ENCODE measurements at places on chromosomes 1 and 21.

GRCh38 chr1:182259968-182260367 is 131.6 kb downstream of the GLUL start:
- no peak for DNase-seq

DNA sequence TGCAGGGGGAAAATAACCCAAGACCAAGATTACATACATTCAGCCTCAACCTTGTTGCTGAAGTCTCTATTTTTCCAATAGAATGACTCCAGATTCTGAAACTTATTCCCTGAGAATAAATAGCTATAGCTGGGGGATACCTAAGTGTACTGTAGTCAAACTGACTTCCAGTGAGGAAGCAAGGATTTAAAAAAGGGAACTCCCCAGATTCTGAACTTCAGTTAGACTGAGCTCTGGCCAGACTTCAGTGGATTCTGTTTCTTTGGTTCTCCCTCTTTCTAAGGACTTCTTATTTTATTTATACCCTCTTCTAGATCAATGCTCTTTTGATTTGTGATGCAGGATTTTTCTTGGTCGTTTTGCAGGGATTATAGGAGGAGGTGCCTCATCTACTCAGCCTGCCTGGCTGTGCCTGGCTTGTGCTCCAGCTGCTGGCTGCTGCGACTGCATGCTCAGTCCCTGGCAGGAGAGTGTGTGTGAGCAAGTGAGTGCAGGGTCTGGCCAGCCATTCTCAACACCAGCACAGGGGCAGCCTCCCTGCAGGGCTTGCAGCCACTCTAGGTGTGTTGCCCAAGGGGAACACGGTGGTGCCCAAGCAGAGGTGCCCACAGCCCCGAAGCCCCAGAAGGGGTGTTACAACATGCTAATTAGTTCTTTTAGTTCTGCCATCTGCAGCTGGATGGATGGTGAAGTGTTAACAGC is 43.0 kb downstream of the SPATA17 start:
- no peak for DNase-seq

GRCh38 chr1:201703621-201704438 is 125.1 kb upstream of the IPO9 start:
- peak; percentile 60 for DNase-seq

- DNase-seq, result no peak
Measured at GRCh38 chr1:21264898-21265297, 25.4 kb downstream of the ECE1 start.

DNA sequence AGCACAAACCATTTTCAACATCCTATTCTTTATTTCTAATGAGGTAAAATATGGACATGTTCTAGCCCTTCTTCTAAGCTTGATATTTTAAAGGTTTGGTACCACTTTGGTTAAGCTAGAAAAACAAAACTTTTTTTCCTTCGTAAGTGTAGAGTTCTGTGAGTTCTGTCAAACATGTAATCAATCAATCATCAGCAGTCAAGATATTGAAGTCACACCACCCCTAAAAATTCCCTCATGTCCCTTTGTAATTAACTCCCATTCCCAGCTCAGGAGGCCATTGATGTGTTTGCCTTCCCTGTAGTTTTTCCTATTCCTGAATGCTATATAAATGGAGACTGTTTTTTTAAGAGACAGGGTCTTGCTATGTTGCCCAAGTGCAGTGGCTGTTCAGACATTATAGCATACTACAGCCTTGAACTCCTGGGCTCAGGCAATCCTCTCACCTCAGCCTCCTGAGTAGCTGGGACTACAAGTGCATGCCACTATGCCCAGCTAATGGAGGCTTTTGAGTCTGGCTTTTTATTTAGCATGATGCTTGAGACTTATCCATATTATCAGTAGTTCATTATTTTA is 23.0 kb downstream of the IVNS1ABP start:
- no peak for DNase-seq

GRCh38 chr1:150397392-150398032 is 33.6 kb downstream of the RPRD2 start:
- DNase-seq, result no peak

DNA sequence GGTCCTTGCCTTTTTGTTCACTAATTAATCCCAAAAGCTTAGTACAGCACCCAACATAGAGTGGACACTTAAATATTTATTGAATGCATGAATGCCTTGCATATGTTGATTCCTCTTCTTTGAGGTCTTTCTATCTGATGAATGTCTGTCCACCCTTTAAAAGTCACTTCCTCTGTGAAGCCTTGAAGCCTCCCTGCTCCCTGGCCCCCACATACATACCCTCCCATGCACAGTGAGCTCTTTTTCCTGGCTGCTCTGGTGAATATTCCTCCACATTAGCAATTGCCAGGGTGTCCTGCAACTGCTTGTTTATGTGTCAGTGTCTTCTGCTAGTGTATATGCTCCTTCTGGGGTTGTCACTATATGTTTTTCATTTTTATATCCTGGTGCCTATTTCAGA is 8.2 kb upstream of the FAM78B start:
- no peak for DNase-seq

DNA sequence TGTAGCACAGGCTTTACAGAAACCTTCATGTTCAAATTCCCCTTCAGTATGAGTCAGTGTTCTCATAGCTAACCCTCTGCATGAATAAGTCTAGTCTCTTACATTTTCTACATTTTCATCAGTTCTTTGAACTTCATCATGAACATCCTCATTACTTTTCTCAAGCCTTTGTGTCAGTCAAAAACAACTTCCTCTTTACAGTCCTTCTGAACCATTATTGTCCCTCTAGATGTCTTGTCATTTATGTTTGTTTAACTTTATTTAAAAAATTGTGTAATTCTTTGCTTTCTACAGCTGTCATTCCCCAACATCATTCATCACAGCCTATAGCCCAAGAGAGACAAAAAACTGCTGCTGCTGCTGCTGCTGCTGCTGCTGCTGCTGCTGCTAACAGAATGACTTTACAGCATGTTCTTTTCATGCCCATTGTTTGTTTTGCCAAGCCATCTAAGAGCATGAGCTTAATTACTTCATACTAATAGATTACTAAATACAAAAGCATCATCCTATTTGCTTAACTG is 133.1 kb downstream of the LRRC40 start:
- DNase-seq, result no peak

GRCh38 chr1:231419147-231419546 is 2.9 kb downstream of the EGLN1 start:
- no peak for DNase-seq

DNA sequence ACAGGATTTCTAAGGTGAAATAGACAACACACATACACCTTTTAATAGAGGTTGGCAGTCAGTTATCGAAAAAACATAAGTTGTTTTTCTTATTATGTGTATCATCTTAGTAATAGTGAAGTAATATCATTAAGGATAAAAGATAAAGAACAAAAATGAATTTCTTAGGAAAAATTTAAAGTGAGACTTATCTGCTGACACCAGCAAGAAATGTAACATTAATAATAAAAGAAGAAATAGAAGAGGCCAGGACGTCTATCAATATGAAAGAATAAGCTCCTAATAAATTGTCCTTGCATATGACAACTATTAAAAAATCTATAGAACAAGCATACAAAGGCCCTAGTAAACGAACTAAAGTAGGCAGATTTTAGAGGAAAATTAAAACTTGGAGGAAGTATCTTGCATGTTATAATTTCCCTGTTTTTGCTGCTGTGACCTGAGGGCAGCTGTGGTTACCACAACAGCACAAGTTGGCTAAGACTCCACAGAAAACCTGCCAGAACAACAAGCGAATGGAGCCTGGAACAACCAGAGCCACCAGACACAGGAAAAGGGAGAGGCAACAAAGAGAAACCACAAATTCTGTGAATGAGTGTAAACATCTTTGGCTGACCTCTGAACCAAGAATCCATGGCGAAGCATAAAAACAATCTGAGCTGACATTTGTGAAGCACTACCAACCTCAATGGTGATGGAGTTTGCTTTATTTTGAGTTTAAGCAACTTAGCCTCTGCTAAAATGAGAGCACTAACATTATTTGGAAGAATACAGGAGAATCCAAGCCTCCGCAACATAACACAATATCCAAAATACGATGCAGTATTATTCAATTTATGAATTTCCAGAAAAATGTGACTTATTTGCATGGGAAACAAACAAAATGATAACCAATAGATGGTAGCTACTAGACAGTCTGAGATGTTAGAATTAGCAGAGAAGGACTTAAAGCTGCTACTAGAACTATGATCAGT is 207.5 kb downstream of the KCNT2 start:
- DNase-seq, result no peak

DNA sequence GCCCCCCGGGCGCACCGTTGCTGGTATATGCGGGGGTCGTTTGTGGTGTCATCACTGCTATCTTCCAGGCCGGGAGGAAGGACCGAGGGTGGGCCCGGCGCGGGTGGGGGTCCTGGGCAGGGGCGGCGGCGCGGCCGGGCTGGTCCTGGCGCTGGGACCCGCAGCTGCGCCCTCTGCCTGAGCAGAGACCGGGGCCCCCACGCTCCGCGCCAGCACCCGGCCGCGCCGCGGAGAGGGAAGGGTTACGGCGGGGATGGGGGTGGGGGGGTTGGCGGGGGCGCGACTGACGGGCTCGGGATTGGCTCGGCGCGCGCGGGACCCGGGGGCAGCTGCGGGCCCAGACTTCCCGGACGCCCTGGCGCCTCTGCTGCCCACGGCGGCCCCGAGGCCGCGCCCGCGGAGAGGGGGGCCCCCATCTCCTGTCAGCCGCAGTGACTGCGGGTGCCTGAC is 13.8 kb upstream of the SAMD11 start:
- DNase-seq, result no peak

- no peak for DNase-seq
Measured at GRCh38 chr1:12434174-12434573, 183.8 kb downstream of the DHRS3 start.

DNA sequence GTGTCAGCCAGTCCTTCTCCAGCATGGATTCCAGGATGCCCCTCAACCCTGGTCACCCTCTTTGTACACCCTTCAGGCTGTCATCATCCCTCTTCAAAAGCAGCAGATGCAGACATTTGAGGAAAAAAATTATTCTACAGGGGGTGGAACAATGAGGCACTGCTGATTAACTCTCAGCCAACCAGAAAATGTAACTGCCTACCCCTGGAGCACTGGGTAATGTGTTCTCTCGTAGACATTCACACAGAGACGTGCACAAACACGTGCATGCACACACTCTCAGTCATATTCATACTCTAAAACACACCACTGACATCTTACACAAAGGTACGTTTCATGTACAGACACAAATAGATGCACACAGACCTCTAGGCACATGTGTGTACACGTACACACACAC is 175.4 kb downstream of the TRABD2B start:
- no peak for DNase-seq

GRCh38 chr1:17606826-17607440 is 67.4 kb downstream of the ARHGEF10L start:
- DNase-seq, result peak; percentile 10

- DNase-seq, result no peak
Measured at GRCh38 chr1:61089741-61090140, 7.4 kb downstream of the NFIA start.

GRCh38 chr1:173276922-173277800 is 70.0 kb upstream of the TNFSF4 start:
- DNase-seq, result no peak

GRCh38 chr1:112983537-112984131 is 27.6 kb upstream of the SLC16A1 start:
- no peak for DNase-seq

GRCh38 chr1:90393025-90393424 is 324.1 kb downstream of the BARHL2 start:
- no peak for DNase-seq

GRCh38 chr1:40153073-40153770 is 8.0 kb upstream of the RLF start:
- no peak for DNase-seq

Data from nucleus accumbens (tissue), 56 donors.